ENCODE measurements at places on chromosomes 3 and 15. TPM values are rescaled to one million over a fixed set of nuclear protein-coding genes. Genes with fewer than 3 reads are reported as not detected.

Gene KBTBD13
- total RNA-seq: not detected

Gene MYRIP
- 0.49 TPM for total RNA-seq

Gene DNAH1
- total RNA-seq: 3.3 TPM

GRCh38 chr3:127751782-127752181, 70.5 kb downstream of the MGLL start:
- DNase-seq: no peak

DNA sequence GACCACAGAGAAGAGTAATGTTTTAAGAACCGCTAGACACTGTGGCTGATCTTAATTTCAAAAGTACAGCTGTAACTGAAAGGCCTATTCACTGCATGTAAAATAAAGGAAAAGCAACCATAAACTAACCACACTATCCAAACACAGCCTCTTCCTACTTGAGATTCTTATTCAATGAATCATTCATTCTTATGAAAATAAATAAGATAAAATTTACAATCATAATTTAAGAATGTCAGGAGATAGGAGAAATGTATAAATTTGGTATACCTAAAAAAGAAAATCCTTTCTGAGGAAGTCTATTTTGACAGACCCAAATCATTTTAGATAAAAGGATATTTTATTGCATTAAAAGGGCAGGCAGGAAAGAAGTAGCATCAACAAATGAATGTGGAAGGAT, 533.5 kb upstream of the ZNF385D start:
- DNase-seq: no peak

Gene PLSCR2
- not detected for total RNA-seq

- no peak for DNase-seq
Measured at GRCh38 chr3:851098-851790, 241.6 kb upstream of the CNTN6 start.

- DNase-seq: no peak
Measured at GRCh38 chr3:71160785-71161546, 422.6 kb downstream of the FOXP1 start.

DNA sequence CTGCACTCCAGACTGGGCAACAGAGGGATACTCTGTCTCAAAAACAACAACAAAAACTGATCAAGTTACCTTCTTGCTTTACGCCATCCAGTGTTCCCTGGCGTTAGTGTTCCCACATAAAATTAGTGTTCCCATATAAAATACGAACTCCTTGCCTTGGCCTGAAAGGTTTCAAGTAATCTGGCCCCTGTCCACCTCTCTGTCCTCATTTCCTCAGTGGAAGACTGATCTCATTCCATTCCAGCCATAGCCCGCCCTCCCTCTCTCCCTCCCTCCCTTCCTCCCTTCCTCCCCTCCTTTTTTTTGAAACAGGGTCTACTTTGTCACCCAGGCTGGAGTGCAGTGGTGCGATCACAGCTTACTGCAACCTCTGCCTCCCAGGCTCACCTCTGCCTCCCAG, 2.8 kb upstream of the CAND2 start:
- no peak for DNase-seq

DNA sequence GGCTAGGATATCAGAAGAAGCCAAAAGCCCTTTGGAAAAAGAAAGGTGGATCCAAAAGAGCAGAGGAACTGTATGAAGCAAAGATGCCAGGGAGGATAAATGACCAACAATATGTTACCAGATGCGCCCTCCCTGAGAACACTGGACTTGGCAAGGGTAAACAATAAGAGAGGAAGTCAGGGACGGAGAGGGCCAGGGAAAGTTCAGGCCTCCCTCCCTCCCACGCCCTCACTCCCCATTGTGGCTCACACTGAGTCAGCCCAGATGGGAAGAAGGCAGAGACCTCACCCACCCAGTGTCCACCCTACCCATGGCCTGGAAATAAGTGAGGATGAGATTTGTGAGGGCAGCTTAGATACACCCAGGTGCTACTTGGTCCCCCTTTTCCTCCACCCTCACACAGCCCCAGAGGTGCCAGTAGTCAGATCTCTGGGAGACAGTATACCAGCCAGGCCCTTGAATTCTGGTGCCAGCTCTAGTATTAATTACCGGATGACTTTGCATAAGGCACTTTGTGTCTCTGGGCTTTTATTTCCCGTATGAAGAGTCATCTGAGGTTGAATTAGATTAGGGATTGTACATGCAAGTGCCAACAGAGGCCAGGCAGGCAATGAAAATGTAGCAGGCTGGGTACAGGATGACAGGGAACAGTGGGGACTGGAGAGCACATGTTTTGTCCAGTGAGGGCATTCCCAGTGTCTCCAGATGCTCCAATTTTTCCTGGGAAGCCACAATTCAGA, 35.1 kb upstream of the FRMD4B start:
- no peak for DNase-seq

GRCh38 chr3:13102386-13103345, 29.4 kb upstream of the IQSEC1 start:
- no peak for DNase-seq

Gene SHQ1
- 26.9 TPM for total RNA-seq
